ENCODE measurements at places on chromosomes 13 and 19.

DNA sequence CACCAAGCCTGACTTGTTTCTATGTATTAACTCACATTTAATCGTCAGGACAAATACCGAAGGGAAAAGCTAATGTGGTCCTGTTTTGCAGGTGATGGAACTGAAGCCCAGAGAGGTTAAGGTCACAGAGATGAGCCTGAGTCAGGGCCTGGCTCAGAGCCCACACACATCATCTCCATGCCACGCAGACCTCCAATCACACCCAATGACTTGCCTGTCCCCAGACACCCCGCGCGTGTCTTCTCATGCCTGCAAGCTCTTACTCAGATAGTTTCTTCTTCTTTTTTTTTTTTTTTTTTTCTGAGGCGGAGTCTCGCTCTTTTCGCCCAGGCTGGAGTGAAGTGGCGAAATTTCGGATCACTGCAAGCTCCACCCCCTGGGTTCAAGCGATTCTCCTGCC lies 16.4 kb downstream of the SIX5 start:
- no peak for DNase-seq

DNA sequence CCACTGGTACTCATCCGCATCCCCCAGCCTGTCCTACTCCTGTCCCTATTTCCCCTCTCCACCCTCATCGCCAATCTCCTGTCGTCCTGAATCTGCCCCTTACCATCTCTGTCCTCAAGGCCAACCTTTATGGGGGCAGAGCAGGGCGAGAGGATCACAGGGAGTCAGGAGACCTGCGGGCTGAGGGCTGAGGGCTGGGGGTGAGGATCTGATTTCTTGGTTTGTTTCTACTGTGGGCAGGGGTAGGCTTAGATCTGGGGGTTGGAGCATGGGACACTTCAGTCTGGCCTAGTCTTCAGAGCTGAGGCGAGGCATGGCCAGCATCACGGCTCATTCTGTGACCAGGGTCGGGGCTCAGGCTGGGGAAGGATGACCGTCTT lies 16.5 kb upstream of the ERCC1 start:
- no peak for DNase-seq

- no peak for DNase-seq
These were observed 43.9 kb downstream of the SIAH3 start for GRCh38 chr13:45807520-45808099.

DNA sequence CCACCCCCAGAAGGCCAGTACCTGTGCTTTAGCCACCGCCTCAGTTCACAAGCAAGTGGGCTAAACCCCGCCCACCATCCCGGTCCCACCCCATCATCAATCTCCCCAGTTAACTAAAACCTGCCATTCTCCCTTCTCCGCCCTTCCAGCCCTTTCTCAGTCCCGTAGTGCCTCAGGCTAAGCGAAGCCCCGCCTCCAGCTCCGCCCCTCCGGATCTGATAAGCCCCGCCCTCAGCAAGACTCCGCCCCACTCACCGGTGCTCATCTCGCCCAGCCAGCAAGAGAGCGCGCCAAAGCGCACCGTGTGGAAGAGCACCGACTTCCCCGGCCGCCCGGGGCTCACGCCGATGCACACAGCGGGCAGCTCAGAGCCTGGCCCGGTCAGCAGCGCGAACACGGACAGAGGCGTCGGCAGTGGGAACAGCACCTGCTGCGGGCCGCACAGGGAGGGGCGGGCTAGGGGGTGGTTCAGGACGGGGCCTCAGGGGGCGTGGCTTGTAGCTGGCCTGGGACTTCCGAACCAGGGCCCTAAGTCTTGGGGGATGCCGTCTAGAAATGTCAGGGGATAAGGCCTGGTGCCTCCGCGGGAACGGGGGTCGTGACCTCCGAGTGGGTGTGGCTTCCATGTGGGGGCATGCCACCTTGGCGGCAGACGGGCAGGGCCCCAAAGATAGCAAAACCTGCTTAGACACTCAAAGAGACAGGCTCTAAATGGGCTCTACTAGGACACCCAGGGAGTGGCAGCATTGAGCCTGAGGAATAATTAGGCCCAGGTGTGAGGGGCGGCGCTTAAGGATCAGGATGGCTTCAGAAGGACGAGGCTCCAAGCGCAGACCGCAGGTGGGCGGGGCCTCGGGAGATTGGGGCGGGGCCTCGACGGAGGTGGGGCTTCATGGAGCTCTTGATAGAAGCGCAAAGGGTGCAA lies 21.4 kb downstream of the MAP4K1 start:
- peak; percentile 40 for DNase-seq

DNA sequence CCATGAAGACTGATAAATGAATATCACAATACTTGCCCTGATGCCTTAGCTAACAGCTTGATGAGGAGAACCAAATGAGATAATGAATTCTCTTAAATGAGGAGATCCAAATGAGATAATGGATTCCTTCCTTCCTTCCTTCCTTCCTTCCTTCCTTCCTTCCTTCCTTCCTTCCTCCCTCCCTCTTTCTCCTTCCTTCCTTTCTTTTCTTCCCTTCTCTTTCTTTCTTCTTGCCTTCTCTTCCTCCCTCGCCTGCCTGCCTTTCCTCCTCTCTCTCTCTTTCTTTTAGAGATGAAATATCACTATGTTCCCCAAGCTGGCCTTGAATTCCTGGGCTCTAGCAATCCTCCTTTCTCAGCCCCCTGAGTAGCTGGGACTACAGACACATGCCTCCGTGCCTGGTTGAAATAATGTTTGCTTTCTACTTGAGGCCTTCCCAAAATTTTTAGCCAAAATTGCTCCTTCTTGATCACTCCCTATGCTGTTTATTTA lies 4.0 kb upstream of the SLAIN1 start:
- no peak for DNase-seq

DNA sequence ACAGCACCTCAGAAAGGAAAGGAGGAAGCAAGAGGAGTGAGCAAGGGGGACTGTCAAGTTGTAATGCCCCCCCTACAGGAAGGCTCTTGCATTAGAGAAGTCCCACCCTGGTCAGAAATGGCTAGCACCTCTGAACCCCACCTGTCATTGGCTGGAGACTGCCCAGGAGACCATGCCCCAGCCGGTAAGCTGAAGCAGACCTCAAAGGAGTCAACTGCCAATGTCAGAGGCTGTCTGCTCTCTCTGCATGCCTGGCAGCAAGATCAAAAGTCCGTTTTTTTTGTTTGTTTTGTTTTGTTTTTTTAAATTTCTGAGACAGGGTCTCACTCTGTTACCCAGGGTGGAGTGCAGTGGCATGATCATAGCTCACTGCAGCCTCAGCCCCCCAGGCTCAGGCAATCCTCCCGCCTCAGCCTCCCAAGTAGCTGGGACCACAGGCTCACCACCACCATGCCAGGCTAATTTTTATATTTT lies 8.1 kb upstream of the BCL3 start:
- no peak for DNase-seq

DNA sequence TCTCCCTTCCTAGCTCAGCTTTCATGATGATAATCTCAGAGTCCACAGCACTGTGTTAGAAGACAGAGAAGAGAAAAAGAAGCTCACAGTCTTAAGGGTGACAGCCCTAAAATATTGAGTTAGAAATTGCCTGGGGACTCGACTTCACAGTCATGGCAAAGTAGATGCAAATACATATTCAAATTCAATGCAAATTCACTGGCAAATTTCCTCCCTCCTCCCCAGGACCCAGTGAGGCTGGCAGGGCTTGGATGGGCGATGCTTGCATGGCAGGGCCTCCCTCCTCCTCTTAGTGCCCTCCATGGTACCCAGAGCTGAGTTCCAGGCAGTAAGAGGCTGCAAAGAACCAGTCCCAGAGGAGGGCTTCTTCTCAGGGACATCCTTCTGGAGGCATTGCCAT lies 115.6 kb upstream of the UQCRFS1 start:
- no peak for DNase-seq

- no peak for DNase-seq
These were observed 129.2 kb downstream of the TBC1D4 start for GRCh38 chr13:75352641-75353327.

DNA sequence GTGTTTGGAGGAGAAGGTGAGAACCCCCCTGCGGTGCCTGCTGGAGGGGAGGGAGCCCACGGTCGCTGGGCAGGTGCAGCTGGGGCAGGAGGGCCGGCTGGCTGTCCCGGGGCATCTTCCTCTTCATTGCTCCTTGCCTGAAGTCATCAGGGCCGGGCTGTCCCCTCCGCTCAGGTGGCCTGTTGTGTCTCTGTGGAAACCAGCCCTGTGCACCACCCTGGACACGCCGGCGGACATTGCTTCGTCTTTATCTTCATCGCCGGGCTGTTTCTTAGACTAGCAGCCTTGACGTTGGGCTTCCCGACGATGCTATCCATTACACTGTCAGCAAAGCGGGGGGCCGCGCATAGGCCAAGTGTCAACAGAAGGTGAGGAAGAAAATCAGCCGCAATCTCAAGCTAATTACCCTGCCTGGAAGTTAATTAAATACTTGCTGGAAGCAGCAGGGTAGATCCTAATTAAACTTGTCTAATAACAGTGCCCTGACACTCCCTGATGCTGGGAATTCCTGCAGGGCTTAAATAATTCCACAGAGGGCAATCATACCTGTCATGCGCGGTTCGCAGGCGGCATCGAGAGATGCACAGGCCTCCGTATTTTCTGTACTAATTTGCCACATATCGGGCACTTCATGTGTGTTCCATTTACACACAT lies 111.4 kb upstream of the SOX1 start:
- no peak for DNase-seq

GRCh38 chr13:99469041-99469440 lies 32.2 kb upstream of the TM9SF2 start:
- DNase-seq, result no peak

DNA sequence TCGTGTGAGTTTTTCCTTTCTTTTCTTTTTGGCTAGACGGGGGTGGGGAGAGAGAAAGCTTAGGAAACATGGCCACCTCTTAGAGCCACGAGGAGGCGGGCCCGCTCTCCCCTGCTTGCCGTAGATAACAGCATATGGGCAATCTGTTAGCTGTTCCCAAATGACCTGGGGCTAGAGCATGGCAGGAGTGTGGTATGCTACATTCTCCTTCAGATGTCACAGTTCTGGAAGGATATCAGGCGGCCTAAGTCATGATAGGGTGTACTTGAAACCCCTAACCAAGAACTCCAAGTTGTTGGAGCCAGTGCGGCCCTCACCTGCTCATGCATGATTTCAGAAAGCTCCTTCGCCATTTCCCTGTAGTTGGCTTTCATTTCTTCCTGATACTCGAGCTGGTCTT lies 44.3 kb upstream of the SLC15A1 start:
- DNase-seq, result no peak

DNA sequence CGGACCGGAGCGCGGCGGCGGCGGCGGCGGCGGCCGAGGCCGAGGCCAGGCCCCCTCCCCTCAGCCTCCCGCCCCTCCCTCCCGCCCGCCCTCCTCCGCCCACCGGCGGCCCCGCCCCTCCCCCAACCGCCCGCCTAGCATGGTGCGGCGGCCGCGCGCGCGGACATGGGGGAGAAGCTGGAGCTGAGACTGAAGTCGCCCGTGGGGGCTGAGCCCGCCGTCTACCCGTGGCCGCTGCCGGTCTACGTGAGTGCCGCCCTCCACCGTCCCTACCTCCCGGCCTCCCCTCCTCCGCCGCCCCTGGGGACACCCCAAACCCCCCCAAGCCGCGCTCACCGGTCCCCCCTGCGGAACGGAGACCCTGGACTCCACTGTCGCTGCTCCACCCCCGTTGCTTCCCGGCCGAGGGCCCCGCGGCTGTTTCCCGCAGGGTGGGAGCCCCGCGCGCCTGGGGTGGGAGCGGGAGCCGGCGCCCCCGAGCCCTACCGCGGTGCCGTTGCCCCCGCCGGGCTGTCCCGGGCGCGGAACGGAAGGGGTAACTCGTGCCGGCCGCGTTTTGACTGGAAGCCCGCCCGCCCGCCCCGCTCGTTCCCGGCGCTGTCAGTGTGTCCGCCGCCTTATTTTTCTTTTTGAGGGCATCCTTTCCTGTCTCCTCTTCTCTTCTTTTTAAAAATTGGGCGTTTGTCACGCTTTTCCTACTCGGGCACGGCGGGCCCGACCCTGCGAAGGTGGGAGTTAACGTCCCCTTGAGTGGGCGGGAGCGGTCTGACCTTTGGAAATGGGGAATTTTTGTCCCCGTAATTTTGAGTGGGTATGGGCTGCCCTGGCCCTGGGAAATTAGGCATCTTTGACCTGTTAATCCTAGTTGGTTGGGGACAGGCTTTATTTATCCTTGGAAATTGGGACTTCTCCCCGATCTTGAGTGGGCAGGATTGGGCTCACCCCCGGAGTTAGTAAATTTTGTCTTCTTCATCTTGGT lies 576 bp downstream of the DOT1L start:
- DNase-seq, result no peak

- no peak for DNase-seq
These were observed 18.3 kb downstream of the FBXO27 start for GRCh38 chr19:39014037-39014436.

GRCh38 chr13:50358231-50359040 lies 343.2 kb downstream of the KCNRG start:
- no peak for DNase-seq
